ENCODE measurements at places on chromosomes 5 and 9.

DNA sequence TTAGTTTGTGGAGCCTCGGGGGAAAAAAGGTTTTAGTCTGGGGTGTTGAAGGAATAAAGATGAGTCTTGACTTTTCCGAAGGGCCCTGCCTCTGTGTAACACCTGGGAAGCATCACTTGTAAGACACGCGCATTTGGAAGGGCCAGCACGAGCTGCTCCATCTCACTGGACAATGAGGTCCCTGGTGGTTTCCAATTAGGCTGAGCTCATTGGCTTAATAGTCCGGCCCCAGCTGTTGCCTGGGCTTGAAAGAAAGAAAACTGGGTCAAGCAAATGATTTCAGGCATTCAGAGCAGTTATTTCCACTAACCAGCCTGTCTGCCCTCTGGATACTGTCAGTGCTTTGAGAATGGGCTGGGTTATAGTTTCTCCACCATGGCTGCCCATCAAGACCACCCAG, 64.5 kb downstream of the NSUN2 start:
- no peak for DNase-seq

DNA sequence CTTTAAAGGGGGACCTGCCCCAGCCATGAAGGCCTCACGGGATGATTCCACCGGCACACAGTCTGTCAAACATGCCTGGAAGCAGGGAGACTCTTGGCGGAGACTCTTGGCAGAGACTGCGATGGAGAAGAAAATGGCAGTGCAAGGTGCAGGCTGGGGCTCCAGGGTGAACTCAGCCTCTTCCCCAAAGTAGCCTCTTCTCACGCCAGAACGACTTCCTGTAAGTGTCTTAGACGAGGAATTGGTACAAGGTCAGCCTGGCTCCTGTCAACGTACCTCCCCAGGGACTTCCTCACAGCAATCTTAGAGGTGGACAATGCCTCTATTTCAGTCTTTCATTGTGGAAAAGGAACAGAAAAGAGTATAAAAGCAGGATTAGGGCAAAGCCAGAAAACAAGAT, 109.3 kb downstream of the UGCG start:
- no peak for DNase-seq

DNA sequence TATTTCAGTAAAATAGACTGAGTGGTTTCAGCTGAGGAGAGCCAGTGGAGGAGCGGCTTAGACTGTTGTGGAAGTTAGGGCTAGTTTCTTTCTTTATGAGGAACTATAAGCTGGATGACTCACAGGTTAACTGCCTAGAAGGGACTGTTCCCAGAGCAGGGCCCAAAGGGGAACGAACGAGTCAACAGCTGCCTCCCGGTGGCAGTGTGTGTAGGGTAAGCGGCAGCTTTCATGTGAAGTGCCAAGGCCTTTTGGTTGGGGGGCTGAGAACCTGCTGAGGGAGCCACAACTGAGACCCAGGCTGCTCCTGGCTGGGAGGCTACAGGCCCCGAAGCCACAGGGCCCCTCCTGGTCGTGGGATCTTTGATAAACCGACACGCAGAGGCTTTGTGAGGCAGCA, 7.0 kb downstream of the SQSTM1 start:
- DNase-seq, result no peak

GRCh38 chr5:138632900-138633489, 57.8 kb upstream of the HSPA9 start:
- no peak for DNase-seq

- DNase-seq, result no peak
These were observed 11.2 kb downstream of the LMX1B start for GRCh38 chr9:126624912-126625311.

GRCh38 chr5:60649288-60649917, 50.6 kb downstream of the DEPDC1B start:
- DNase-seq, result no peak

- no peak for DNase-seq
These were observed 29.1 kb upstream of the BRINP1 start for GRCh38 chr9:119398350-119398749.

- no peak for DNase-seq
These were observed 288.1 kb downstream of the GABRB2 start for GRCh38 chr5:161258438-161258837.

DNA sequence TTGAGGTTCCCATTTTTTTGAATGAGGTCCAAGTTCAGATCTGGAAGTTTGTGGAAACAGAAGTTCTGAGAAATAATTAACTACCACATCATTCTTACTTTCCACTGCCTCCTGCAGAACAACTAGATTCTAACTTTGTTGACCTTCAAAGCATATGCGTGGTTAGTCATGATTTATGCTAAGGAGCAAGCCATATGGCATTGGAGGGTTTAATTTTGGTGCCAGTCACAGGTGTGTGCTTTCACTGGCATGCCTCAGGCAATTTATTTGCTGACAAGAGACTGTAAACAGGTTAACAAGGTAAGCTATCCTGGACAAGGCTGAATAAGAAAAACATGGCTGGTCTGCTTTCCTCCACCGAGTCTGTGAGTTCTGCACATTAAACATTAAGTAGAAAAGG, 31.5 kb downstream of the HMHB1 start:
- DNase-seq, result no peak

DNA sequence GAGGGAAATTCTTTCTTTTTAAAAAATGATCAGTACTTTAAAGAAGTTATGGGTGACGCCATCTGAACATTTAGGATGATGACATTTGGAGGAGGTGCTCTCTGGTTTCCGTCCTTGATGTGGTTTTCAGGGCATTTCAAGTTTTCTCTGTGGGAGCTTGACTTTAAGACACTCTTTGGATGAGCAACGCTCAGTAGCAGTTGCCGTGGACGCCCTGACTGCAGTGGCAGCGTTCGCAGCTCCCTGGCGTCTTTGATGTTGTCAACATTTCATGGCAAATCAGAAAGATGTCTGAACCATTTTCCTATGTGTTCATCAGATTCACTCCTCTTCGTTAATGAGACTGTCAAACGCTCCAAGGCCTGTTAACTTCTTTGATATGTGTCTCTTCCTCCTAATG, 86.1 kb downstream of the ZNF354C start:
- DNase-seq, result no peak

GRCh38 chr5:1644810-1645571, 121.2 kb upstream of the LPCAT1 start:
- DNase-seq, result peak; percentile 53

DNA sequence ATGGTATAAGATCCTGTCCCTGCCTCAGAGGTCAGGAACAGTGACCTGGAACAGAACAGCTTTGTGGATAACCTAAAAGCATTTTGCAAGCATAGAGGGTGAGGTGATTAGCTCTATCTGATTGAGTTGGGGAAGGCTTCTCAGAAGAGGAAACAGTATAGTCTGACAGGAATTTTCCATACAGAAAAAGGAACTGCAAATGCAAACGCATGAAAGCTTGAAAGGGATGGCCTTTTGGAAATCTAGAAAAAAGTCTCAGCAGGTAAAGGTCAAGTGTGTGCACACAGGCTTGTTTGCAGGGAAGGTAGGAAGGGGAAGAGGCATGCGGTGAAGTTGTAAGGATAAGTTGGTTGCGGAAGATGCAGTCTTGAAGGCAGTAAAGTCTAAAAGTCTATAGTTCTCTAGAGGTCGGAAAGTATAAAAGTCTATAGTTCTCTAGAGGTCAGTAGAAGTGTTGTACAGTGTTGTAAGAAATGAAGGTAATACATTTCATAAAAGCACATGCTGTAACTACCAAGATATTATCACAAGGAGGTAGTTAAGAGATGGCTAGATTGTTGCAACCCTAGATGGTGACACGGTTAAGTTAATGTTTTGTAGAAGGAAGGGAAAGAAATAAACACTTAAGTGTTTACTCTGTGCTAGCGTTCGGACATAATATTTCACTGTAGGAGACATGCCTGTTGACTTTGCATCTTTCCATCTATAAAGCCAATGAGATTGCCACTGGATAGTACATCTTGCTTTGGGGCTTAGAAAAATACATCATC, 16.7 kb upstream of the HSPB3 start:
- DNase-seq, result no peak

DNA sequence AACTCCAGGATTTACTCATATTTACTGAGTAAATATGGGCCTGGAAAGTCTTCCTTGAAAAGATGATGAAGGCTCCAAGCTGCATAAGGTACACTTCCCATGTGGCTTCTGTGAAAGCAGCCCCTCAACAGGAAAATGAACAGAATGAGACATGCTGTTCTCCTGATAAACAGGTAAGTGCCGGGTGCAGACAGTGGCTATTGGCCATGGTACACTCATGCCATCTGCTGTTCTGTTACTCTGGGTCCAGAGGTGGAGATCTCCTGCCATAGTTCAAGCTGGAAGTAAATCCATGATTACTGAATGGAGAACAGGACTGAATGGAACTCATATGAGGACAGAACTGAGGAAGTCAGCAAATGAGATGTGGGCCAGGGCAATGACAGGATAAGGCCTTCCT, 103.6 kb downstream of the SLIT3 start:
- DNase-seq, result no peak

- no peak for DNase-seq
These were observed 47.7 kb downstream of the SH3TC2 start for GRCh38 chr5:149015126-149015525.

DNA sequence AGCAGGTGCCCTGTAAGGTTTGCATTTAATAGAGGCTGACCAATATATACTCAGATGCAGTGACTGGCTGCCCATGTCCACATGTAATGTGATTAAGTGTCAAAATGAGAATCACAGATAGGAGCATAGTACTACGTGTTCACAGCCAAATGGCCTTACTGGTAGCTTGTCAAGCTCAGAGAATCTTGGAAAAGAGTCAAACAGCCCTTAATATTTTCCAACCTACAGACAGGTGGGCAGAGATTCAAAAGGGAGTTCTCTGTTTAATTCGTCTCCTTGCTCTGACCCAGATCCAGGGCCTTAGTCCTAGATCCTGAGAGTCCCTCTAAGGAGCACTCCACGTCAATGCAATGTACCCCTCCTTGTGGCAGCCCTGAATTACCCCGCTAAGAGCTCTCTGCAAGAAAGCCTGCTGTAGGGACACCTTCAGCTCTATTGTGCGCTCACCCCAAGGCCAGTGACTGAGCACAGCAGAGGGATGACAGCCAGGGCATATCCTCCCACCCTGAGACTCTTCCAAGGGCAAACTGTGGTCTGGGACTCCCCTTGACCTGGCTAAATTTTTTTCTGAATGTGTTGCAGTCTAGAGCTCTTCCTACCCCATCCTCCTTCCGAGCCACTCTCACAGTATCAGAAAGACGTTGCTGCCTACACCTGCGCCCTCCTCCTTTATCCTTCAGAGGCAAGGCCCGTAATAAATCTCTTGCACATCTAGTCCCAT, 159.2 kb downstream of the SNCAIP start:
- DNase-seq, result no peak

DNA sequence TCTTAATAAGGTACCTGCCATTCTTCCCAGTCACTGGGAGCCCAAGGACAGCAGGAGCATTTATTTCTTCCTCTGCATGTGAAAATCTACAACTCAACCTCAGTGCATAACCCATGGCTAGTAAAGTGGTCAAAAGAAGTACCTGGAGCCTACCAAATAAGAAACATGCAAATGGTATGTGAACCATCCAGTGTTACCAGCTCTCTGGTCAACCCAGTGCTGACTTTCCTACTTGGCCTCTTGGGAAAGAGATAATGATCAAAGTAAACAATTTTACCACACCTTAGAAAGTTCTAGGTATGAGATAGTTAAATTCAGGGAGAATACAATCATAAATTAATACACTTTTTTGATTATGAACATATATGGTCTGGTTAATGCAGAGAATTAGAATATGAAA, 325.6 kb downstream of the ENC1 start:
- DNase-seq, result no peak

GRCh38 chr9:88898039-88898720, 93.1 kb upstream of the S1PR3 start:
- DNase-seq, result no peak

DNA sequence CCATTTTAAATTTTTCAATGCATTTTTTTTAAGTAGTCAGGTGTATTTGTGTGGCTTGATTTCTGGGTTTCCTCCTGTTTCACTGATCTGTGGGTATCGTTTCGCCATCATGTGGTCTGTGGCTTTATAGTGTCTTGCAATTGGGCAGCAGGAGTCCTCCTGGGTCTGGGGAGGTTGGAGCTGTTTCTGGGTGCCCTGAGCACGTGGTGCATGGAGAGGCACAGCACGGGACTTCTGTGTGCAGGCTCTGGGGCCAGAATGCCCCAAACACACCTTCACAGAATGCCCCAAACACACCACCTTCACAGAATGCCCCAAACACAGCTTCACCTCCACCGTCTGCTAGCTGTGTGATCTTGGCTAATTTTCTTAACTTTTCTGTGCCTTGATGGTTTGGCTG, 82.6 kb upstream of the COL5A1 start:
- no peak for DNase-seq

GRCh38 chr5:143403593-143404415, at the start of gene NR3C1:
Gene NR3C1, minus strand, starts transcription at chr5:143403686. Its CDS starts 2,847 bp downstream, at chr5:143400839.
- no peak for DNase-seq

GRCh38 chr5:127513408-127513970, 4.0 kb upstream of the PRRC1 start:
- no peak for DNase-seq

- DNase-seq, result no peak
These were observed 16.4 kb downstream of the PPP3R2 start for GRCh38 chr9:101578378-101578777.
